ENCODE measurements at places on chromosomes 5 and 9. TPM values are rescaled to one million over a fixed set of nuclear protein-coding genes. Genes with fewer than 3 reads are reported as not detected.

GRCh38 chr5:93452255-93452654 lies 128.8 kb downstream of the NR2F1-AS1 start:
- no peak for DNase-seq

GRCh38 chr5:151074557-151074956 lies 6.3 kb downstream of the TNIP1 start:
- no peak for DNase-seq

OR1J1 gene
- total RNA-seq = not detected

DNA sequence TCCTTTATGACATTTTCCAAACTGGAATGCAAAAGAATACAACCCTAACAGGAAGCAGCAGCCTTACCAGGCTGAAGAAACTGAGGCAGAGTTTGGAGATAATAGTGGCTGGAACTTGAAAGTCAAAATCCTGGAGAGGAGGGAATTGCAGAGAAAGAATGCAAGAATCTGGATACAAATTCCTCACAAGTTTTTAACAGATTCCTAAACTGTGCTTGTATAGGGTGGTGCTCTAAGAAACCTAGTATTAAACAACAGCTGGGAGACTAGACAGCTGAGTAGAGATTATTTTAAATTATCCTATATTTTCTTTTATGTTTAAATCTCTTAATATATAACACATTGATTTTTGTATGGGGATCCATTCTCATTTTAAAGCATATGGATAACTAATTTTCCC lies 30.7 kb downstream of the INVS start:
- no peak for DNase-seq

ACSL6 gene
- 3.7 TPM for total RNA-seq

- DNase-seq = no peak
These were observed 15.9 kb downstream of the DAP start for GRCh38 chr5:10745133-10745532.

- DNase-seq = no peak
These were observed 39.2 kb upstream of the LURAP1L start for GRCh38 chr9:12735665-12736064.

GRCh38 chr5:91160714-91161285 lies 222.3 kb downstream of the ARRDC3 start:
- DNase-seq = no peak

CDH18 gene
- not detected for total RNA-seq

DNA sequence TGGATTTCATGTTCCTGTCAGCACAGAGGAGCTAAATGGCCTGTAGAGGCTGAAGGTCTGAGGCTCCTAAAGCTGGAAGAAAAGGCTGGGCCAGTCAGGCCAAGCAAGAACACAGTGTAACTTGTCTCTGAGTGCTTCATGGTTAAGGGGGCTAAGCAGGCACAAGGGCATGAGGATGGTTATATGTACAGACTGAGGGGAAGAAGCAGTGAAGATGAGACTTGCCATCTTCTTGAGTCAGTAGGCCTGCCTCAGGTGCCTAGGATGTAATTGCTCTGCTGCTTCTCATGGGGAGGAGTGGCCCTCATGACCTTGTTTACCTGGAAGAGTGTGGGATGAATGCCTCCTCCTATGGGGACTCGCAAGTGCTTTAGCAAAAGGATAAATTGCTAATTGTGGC lies 8.7 kb upstream of the PSMD5 start:
- DNase-seq = no peak

GRCh38 chr5:94771742-94772141 lies 153.3 kb downstream of the SLF1 start:
- no peak for DNase-seq

DNA sequence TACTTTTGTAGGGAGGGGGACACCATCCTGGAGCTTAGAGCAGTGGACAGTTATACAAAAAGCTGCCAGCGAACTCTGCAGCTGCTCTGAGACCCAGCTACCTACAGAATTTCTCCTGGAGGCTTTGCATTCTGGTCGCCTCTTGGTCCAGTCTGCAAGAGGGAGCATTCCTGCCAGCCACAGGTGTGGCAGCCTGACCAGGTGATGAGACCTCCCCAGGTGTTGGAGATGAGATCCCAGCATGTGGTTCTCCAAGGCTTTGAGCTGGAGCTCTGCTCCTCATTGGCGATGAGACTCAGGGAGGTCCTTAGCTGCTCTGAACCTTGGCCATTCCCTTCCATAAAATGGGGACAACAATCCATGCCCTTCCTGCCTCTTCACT lies 69.3 kb downstream of the RGS3 start:
- no peak for DNase-seq

RGS7BP gene
- 0.48 TPM for total RNA-seq

GRCh38 chr5:78644741-78645300 lies 3.8 kb downstream of the LHFPL2 start:
- DNase-seq = no peak

PCDHGB2 gene
- 0.81 TPM for total RNA-seq

CDH9 gene
- not detected for total RNA-seq

DNA sequence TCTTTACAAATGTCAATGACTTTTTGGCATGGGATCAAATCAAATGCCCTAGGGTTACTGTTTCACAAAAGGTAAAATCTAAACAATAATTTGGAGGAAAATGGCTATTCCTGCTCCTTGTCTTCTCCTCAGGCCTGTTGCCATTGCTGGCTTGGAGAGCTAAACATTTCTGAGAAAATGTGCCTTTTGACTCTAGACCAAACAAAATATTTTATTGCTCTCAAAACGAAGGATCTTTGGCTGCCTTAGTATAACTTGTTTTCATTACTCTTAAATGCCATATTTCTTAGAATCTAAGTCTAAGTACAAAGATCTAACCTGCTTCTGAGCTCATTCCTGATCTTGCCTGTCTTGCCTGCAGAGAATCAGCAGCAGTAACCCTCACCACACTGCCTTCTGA lies 116.6 kb downstream of the MUSK start:
- no peak for DNase-seq

Measured in left lobe of liver (tissue), 2 donors.